Stimulated activated CD4-positive, alpha-beta T cell treated with anti-CD3 and anti-CD28 coated beads, Interleukin-2, amount 100 ng/mL, for 24 hours (primary cell): ENCODE measurements at places on chromosomes 2 and 18.

GRCh38 chr2:165328272-165328671 lies 89.1 kb downstream of the SCN2A start:
- no peak for DNase-seq

DNA sequence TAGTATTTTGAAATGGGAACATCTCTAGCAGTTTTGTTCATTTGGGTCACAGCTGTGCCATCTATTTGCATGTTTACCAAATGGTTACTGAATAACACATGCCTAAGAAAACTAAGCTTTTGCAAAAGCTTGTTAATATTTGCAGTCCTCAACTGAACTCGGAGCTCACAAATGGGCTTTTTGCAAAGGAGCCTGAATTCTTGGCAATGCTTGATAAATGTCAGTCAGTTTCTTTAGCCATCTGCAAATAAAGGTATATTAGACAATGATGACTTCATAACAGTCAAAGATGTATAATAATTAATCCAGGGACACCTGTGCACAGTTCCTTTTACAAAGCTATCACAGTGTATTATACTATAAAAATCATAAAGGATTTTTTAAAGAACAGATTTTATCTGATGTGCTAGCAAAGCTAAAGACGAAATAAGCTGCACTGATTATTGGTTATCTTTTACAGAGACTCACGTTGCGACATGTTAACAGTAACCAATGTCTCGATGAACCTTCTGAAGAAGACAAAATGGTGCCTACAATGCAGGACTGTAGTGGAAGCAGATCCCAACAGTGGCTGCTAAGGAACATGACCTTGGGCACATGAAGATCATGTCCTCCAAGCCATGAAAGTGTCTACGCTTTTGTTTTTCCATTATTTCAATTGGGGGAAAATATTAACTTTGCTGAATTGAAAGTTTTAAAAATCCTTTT lies 248.4 kb upstream of the KCNJ3 start:
- DNase-seq, result no peak

- DNase-seq, result no peak
Observed at GRCh38 chr2:167057446-167057845, 169.2 kb downstream of the XIRP2 start.

GRCh38 chr2:156005531-156005930 lies 327.0 kb downstream of the NR4A2 start:
- no peak for DNase-seq

DNA sequence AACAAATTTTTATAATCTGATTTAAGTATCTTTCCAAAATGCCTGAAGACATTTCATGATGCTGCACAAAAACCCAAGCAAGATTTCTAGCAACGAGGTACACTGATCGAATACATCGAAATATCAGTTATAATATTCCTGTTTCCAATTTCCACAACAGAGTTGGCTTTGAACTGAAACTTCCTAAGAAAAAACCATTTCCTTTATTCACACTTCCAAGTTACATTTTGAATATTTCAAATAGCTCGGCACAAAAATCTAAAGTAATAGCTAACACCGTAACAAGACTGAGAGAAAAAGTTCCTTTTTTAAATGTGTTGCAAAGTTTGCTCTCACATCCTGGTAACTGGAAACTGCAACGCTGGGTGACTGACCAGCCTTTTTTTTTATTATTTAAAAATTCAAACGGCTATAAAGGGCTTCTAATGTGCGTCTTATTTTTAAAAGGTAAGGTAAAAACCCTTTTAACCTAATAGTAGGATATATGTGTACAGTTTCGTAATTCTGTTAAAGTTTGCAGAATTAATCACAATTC lies 1.7 kb downstream of the HNRNPLL start:
- no peak for DNase-seq

- no peak for DNase-seq
Observed at GRCh38 chr2:37869771-37870170, 55.3 kb upstream of the RMDN2 start.
